ENCODE measurements at places on chromosomes 7 and 10.

DNA sequence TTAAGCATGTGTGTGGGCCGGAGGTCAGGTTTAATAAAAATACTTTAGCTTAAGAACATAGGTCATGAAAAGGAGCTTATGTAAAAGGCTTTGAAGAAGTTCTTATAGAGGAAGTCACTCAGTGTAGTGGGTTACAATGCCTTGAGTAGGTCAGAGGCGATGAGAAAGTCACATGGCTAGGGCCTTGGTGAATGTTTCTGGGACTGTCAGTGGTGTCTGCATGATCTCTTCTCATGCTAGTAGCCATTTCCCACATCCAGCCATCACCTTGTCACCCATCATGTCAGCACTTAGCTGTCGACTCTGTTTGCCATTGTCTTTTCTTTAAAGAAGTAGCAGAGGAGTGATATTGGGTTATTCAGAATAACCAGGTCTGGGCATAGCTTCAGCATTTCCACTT lies 236.6 kb downstream of the CDK14 start:
- DNase-seq, result no peak

- DNase-seq, result no peak
Observed at GRCh38 chr7:34160261-34160752, 255.0 kb downstream of the BMPER start.

DNA sequence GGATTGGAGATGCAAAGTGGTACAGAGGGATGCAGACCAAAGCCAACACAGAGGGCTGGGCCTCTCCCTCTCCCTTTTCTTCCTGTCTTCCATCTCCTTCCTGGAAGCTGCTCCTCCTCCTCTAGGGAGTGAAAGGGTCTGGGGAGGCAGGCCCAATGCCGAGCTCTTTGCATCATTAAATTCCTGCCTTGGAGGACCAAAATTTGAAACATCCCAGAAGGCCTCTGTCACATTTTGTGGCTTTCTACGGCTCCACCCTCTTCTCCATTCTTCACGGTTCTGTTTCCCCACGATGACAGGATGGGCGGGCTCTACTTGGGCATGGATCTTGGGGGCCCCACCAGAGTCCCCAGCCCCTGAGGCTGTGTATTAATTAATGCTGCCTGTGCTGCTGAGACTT lies 76.4 kb downstream of the NEURL1 start:
- no peak for DNase-seq

- no peak for DNase-seq
Observed at GRCh38 chr10:33661580-33662336, 327.3 kb upstream of the NRP1 start.

DNA sequence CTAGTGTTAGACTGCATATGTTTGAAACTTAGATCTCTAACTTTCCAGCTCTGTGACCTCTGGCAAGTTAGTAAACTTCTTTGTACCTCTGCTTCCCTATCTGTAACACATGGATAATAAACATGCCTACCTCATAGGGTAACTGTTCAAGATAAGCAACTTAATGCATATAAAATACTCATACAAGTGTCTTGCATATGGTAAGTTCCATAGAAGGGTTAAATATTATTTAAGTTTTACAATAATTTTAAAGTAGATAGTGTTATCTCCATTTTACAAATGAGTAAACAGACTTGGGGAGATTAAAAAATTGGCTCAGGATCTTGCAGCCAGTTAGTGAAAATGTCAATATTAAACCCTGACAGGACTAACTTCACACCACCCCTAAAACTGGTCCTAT lies 30.1 kb upstream of the CD36 start:
- DNase-seq, result no peak

- DNase-seq, result no peak
Observed at GRCh38 chr7:10022957-10023356, 950.7 kb upstream of the PHF14 start.

DNA sequence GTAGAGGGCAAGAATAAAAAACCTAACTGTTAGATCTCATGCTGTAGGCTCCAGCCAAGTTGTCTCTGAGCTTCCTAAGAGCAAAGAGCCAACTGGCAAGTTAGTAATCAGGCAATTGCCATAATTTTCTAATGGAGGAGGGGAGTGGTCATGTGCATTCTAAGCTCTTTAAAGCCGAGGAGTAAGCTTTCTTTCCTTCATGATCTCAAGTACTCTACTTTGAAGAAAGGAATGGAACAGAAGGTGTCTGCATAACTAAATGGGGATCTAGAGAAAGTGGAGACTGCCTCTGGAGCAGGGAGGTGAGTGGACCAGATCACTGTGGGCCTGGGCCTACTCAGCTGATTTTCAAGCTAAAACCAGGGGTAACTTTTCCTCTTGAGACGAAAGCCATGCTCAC lies 37.7 kb upstream of the TOMM7 start:
- no peak for DNase-seq

DNA sequence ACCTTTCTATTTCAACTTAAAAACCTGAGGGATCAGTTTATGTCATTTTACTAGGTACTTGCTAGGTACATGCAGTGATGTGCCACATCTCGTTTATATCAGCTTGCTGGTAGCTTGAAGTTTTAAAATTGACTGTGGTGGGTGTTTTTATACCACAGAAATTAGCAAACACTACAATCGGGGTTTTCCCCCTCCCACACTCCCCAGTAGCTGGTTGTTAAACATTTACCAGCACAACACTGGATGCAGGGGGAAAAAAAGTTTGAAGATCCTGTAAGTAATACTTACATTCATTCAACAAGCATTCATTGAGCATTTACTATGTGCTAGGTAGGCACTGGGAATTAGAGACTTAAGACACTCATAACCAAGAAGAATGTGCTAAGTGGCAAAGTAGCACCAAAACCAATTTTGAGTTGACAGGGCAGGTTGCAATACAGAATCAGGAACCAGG lies 32.6 kb downstream of the USP6NL start:
- DNase-seq, result peak; percentile 33

DNA sequence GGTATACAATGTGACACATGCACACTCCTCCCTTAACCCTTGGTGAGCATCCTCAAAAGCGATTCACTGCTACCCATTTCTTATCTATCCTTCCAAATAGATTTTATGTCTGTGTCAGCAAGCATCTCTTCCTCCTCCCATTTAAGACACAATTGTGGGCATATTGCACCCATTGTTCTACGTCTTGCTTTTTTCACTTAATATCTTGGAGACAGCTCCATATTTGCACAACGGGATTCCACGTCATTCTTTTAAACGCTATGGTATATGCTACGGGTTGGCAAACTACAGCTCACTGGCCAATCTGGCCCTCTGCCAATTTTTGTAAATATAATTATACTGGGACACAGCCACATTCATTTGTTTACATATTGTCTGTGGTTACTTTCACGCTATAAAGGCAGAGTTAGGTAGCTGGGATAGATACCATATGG lies 88.6 kb downstream of the RNF216 start:
- DNase-seq, result no peak

GRCh38 chr7:27142580-27143022 lies 880 bp downstream of the HOXA5 start:
- no peak for DNase-seq

DNA sequence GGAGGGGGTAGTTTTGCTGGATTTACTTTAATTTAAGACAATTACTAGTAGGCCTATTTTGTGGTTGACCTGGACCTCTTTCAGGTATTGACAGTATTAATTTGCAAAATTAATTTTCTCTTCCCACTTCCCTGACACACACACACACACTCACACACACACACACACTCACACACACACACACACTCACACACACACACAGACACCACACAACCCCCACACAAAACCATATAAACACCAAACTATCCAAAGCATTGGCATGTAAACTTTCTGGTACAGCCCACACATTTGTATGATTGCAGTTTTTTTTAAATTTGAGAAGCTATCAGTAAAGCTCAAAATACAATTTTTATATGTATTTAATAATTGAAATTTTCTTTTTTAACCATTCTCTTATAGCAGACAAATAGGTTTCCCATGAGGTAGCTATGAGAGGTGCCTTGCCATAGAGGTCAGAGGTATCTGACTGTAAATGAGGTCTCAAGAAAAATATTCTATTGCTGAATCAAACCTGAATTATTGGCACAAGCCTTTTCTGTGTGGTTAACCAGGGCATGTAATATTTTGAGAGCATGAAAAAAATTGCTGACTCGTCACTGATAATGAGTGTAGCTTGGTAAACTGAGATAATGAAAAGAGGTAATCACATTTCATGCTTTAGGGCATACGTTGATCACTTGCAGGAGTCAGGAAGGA lies 306.5 kb downstream of the GATA3 start:
- DNase-seq, result no peak

DNA sequence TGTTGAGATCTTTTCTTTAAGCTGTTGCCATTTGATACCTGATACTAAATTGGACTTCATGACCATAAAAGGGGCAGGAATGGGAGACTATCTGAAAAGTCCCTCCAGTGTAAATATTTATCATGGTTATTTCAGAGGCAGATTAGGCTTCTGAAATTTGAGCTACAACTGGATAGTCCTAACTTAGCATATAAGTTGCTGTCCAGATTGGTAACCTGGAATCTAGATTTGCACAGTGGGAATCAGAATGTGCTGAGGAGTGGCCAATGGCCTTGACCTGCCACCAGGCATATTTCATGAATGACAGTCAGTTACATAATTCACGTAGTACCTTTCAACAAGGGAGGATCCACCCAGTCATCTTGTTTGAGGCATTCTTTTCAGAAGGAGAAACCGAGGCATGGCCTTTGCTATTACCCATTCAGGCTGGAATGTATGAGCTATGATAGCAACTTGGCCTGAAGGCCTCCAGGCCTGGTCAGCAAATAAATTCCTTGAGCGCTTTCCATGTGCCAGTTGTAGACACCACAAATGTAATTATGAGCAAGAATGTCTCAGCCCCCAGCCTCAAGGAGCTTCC lies 80.0 kb downstream of the EEPD1 start:
- DNase-seq, result no peak

DNA sequence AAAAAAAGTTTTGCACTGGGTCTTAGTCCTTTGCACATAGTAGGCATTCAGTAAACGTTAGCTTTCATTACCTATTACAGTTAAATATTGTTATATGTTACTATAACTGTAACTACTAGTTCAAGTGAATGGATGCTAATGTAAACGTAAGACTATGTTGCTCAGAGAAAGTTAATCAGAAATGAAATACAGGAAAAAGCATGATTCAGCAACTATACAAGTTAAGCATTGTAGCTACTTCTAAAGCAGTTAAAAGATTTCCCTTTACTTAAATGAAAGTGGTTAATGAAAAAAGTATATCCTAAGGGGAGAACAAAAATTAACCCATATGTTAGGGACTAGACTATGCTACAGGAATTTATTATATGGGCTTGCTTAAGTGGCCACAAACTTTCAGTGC lies 121.2 kb downstream of the SKAP2 start:
- DNase-seq, result no peak

DNA sequence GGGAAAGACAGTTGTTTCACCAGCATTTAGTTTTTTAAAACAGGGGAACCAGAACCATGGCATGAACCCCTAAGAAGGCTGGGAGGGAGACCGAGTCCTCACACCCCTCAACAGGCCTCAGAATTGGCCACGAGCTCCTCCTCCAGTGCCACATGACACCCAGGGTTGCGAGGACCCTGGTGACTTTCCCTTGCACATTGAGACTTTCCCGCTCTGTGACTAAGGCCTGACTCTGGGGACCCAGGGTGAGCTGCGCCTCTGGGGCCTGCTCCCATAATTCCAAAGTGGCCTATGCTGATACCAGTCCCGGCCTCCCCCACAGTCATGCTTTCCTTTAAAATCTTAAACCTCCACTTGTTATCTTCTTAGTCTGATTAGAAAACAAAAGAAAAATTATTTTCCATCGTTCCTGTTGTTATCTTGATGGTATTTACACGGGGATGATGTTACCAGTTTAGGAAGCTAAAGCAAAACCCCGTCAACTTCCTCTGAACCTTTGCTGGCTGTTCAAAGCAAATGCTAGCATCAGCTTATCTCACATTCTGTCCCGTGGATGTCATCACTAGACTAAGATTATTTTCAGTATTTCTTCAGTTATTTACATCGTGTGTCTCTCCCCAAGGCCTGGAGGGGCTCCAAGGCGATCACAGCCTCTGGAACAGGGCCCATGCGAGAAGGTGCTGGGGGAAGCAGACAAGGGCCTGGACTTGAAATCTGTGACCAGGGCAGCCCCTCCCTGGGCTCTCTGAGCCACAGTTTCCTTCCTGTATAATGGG lies 42.1 kb downstream of the FAM53B start:
- DNase-seq, result peak; percentile 35

GRCh38 chr10:441659-442058 lies 247.8 kb downstream of the DIP2C start:
- no peak for DNase-seq

GRCh38 chr7:80950550-80950967 lies 31.7 kb upstream of the SEMA3C start:
- no peak for DNase-seq

DNA sequence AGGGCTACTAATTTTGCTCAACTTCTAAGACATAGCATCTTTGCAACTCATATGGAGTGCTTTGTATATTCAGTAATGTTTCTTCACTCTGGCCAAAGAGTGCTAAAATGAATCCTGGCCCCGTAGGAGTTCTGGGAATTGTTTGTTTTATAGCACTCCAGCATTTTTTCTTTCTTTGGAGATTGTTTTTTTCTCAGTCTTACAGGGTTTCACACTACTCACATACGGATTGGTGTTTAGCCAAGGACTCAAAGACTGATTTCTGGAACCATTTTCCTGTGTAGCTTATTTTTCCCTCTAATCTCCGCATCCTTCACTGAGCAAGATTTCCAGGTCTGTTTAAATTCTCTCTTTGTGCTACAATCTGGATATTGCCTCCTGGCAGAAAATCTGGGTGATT lies 6.4 kb downstream of the TAS2R41 start:
- DNase-seq, result no peak

- DNase-seq, result no peak
Observed at GRCh38 chr10:49508249-49508648, 30.7 kb downstream of the ERCC6 start.

DNA sequence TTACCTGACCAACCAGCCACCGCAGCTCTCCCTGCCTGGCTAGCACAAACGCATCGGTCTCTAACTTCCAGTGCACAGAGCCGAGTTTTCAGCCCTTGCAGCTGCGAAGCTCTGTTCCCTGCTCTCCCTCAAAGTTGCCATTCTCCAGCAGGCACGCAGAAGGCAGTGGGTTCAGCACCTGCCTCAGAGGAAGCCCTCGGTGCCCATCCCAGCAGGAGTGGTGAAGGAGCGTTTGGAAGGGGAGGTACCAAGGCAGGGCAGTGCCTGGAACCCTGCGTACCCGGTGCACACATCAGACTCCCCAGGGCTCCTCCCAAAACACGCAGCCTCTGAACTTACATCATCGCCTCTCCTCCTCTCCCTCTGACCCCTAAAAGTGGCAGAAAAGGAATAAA lies 1.7 kb upstream of the STK32C start:
- DNase-seq, result no peak

DNA sequence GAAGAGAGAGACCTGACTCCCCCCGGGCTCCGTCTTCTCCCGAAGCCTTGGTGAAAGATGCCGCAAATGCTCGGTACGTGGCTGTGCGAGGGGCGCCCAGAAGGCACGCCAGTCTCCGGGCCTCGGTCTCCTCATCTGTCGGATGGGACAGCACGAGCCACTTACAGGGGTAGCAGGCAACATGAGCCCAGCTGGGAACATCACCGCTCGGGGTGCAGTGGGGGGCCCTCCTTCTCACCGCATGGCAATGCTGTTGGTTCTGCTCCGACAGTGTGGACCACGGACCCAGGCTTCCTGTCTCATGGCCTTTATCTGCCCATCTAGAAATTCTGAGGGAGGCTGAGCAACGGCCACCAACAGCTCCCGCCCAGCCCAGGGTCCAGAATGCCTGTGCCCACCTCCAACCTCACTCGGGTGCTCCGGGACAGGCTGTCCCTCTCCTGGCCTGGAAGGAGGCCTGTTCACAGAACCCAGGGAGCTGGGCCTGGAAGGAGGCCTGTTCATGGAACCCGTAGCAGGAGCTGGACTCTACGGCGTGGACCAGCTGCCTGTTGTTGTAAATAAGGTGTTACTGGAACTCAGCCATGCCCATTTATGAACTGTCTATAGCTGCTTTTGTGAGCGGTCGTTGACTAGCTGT lies 15.8 kb downstream of the ADAP1 start:
- DNase-seq, result no peak
